ENCODE measurements at places on chromosomes 2 and 18. TPM values are rescaled to one million over a fixed set of nuclear protein-coding genes. Genes with fewer than 3 reads are reported as not detected.

GRCh38 chr18:58558471-58558870 lies 70.4 kb downstream of the ALPK2 start:
- no peak for DNase-seq

DNA sequence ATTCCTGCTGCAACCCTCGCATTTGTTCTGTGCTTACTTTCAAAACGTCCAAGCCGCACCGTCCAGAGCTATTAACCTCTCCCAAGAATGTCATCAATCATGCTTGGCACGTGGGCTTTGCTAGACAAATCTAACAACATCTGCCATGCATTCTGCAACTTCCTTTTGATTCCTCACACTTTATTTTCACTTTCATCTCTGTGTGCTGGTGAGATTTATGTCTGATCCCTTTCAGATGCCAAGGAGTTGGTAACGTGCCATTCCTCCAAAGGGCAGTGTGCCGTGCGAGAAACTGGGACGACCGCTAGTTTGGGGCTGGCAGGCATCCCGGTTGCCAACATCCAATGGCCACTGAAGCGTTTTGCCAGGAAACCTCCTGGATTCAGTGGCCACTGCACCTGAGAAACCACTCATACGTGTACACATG lies 230.0 kb upstream of the PARD3B start:
- peak; percentile 55 for DNase-seq

- peak; percentile 4 for DNase-seq
Observed at GRCh38 chr2:86042256-86043168, 63.2 kb downstream of the POLR1A start.

DNA sequence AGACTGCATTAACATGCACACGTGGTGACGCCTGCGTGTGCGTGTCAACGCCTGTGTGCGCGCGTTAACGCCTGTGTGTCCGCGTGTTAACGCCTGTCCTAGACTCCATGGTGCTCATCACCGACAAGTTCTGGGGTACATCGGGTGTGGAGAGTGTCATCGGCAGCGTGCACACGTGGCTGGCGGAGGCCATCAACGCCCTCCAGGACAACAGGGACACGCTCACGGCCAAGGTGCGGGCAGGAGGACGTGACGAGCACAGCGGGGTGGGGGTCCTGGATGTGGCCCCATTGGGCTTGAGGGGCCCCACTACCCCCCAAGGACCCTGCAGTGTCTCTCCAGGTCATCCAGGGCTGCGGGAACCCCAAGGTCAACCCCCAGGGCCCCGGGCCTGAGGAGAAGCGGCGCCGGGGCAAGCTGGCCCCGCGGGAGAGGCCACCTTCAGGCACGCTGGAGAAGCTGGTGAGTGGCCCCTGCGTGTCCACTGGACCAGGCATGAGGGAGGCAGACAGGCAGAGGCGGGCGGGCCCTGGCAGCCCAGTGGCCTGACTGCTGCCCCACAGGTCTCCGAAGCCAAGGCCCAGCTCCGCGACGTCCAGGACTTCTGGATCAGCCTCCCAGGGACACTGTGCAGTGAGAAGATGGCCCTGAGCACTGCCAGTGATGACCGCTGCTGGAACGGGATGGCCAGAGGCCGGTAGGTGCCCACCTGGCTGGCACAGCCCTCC lies 29.2 kb downstream of the GPC1 start:
- DNase-seq = no peak

DNA sequence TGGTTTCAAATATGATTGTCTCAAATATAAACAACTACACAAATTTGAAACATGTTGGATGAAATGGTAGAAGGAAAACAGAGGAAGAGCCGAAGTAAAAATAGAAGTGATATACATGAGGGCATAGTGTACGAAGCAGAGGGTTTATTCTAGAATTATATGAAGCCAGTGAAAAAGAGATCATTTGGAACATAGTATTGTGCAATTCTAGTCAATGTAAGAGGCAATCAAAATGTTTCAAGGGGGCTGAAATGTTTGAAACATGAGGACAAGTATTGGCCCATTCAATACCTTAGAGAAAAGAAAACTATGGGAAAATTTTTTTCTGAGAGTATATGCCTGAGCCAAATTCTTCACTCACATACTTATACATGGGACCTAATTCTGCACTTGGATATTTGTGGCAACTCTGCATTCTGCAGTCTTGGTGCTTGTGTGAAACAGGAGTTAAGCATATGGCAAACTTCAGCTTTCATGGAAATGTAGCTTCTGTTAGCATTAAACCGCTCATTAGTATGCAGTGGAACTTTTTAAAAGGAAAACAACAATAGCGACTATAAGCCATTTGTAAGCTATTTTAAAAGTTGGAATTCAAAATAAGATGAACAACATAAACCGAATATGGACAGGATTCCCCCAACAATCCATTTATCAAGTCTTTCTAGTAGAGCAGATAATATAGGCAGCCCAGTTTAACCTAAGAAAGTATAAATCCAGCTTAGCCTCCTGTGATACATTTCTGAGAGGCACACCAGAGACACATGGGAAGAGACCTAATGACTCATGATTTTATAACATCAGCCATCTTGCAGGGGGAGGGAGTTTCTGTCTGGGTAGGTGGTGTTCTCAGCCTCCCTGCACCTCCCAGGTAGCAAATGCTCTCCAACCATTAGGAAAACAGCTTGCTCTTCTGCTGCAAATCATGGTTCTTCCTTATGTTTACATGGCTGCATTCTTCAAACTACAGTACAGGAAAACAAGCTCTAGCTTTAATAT lies 197.8 kb downstream of the PAX3 start:
- DNase-seq = no peak

GRCh38 chr2:145543155-145543554 lies 1023.2 kb upstream of the ZEB2 start:
- no peak for DNase-seq

DNA sequence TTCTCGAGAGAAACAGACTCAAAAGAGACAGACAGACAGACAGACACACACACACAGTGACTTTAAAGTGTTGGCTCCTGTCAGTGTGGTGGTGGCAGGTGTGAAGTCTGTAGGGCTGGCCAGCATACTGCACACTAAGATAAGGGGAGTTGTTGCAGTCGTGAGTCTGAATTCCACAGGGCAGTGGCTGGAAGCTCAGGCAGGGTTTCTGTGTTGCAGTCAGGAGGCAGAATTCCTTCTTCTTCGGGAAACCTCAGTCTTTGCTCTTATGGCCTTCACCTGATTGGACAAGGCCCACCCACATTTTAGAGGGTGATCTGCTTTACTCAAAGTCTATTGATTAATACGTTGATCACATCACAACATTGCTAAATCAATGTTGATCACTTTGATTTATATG lies 478.4 kb upstream of the HS6ST1 start:
- DNase-seq = no peak

DNA sequence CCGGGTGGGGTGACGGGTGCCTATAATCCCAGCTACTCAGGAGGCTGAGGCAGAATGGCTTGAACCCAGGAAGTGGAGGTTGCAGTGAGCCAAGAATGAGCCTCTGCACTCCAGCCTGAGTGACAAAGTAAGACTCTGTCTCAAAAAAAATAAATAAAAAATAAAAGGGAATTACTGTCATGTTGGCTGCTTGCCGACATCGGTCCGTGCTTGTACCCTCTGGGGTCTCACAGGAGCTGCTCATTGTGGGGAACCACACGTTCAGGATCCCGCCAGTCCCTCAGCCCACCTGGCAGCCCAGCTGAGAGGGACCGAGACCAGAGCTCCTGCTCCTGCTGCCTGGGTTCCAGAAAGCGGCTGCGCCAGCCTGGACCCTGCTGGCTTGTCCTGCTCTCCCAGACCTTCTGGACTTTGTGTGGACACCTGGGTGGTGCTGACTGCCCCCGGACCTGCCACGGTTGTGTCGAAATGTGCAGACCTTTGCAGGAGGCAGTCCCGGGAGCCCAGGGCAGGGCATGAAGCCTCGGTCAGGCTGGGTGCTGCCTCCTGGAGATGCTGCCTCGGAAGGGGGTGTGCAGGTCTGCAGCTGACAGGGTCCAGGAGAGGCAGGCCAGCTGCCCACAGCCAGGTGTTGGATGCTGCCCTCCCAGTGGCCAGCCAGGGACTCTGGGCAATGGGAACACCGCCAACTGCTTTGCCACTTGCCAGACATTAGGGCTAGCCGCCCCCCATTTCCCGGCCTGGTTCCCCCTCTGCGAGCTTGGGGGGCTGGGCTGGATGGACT lies 16.4 kb downstream of the KLF11 start:
- DNase-seq = no peak

GRCh38 chr2:236730393-236730792 lies 160.8 kb downstream of the ACKR3 start:
- DNase-seq = no peak

- DNase-seq = no peak
Observed at GRCh38 chr2:8956774-8957173, 46.7 kb downstream of the MBOAT2 start.

DNA sequence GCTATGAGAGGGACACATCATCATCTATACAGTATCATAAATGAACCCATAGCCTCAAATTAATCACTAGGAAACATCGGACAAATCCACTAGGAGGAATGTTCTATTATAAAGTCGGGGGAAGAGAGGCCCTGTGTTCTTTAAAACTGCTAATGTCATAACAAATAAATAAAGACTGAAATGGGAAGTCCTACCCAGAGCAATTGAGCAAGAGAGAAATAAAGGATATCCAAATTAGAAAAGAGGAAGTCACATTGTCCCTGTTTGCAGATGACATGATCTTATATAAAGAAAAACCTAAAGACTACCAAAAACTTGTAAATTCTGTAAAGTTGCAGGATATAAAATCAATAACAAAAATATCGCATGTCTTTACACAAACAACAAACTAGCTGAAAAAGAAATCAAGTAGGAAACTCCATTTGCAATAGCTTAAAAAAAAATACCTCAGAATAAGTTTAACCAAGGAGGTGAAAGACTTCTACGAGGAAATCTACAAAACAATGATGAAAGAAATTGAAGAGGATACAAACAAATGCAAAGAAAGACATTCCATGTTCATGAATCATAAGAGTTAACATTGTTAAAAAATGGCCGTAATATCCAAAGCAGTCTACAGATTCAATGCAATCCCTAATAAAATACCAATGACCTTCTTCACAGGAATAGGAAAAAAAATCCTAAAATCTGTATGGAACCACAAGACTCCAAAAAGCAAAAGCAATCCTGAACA lies 30.6 kb downstream of the RTN4 start:
- DNase-seq = no peak

DNA sequence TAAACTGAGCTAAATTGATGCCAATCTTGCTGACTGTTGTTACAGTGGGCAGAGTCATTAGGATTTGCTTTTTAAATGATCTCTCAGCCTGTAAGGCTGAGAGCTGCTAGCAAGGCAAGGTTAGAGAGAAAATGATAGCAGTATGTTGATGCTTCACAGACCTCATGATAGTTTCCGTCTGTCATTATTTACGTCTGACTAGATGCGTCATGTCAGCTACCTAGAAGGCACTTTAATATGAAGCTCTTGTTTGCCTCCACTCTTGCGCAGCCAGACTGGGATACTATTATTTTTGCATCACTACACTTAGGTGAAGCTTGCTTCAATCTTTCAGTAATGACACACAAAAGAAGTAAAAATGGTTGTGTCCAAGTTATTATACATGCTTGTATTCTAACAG lies 313.8 kb downstream of the LNPK start:
- no peak for DNase-seq

DNA sequence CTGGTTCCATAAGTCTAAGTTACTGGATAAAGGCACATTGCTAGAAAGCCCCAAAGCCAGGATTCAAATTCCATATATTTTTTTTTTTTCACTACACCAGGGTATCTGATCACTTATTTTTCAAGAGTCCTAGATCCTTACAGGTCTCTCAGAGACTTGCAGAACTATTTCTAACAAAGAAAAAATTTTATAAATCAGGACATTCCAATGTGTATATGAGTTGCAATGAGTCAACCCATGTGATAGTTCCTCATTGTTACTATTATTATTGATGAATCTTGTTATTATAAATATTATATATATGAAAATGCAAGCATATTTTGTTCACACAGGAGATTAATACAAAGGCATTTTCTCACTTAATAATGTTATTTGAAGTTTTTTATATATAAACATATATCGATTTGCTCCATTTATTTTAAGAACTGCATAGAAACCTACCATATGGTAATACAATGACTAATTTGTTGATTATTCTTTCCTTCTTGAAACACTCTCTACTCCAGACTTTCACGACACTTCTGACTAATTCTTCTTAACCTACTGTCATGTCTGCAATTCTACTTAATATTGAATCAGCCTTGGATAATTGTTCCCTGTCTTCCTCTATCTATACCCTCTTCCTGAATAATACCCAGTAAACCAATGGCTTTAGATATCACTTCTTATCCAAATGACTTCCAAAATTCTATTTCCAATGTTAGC lies 968.4 kb upstream of the NRXN1 start:
- DNase-seq = no peak

DNA sequence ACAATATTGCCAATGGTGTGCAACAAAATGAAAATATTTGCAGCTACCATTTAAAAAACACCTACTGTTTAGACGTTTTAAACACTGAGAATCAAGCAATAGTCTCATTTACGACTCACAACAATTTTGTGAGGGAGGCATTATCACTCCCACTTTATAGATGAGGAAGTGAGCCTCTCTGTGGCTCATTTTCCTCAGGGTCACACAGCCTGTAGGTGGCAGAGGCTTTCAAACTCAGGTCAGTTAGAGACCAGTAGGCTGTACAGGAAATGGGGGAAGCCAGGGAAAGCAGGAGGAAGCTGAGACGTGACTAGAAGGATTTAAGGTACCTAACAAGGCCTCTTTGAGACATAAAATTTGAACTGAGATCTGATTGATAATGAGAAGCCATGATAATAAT lies 95.0 kb upstream of the ZNF521 start:
- DNase-seq = no peak

- no peak for DNase-seq
Observed at GRCh38 chr2:202690321-202690900, 55.6 kb downstream of the FAM117B start.

GRCh38 chr2:226023383-226023782 lies 623.9 kb downstream of the NYAP2 start:
- peak; percentile 9 for DNase-seq

GRCh38 chr2:8684540-8684877 lies 2.7 kb downstream of the ID2 start:
- DNase-seq = no peak

DNA sequence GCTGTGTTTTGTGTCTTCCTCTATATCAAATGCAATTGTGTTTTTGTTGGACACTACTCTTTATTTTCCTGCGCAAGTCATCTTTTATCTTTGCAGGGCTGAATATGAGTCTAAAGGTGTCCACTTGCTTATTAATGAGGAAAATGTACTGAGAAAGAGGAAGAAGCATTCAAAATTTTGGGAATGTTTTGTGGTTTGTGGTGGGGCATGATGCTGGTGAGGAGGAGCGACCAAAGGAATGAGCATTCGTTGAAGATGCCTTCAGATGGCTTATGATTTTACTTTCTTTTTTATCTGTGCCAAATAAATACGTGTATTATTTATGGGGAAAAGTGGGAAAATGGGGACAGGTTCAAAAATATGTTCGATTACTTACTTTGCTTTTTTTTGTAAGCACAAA lies 63.9 kb upstream of the SMIM21 start:
- DNase-seq = no peak

- DNase-seq = no peak
Observed at GRCh38 chr2:199442173-199442572, 15.6 kb downstream of the SATB2 start.

Gene PROC
- 4.1 TPM for total RNA-seq

Gene ITGB1BP1
- 82.4 TPM for total RNA-seq

Gene ZNF521
- total RNA-seq = 0.09 TPM

Gene CD8B
- 10.0 TPM for total RNA-seq

Gene MAP3K19
- not detected for total RNA-seq

Gene NT5DC4
- total RNA-seq = 4.0 TPM

Gene HOXD8
- not detected for total RNA-seq

Gene SCYGR4
- not detected for total RNA-seq

Gene GAREM2
- 15.6 TPM for total RNA-seq
